RWPE2 (cell line): ENCODE measurements at places on chromosomes 2 and 18.

- DNase-seq = no peak
These were observed 69.9 kb downstream of the PMS1 start for GRCh38 chr2:189854187-189854586.

DNA sequence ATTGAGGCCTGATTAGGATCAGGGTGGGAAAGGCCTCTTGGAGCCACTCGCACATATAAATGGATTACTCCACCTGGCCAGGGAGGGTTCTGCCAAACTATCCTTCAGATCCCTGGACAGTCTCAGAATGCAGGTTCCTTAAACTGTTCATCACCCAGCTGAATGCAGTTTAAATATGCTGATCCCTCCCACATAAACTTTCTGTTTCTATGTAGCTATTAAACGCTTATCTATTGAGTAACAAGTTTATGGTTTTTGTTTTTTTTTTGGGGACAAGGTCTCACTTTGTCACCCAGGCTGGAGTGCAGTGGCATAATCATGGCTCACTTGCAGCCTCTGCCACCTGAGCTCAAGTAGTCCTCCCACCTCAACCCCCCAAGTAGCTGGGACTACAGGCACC is 1.9 kb downstream of the CAD start:
- DNase-seq = no peak

DNA sequence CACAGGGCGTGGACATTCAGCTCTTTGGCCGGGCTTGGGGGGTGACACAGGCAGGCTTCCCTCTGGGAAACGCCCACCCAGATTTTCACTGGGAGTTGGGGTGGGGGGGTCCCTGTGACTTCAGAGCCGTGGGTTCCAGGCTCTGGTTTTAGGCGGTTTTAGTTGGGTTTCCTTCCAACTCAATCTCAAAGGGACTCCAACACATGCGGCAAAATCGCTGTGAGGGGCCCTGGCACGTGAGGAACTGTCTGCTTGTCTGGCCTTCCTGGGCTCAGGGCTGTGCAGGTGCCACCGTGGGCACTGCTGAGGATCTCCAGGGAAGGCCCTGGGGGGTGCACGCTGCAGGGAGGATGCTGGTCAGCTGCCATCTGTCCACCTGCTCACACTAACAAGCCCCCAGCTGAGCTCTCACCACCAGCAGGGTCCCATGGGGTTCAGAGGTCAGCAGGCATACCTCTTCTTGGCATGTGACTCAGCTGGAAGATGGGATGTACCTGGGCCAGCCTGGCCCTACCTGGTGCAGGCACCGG is 11.7 kb downstream of the HS6ST1 start:
- peak; percentile 55 for DNase-seq

GRCh38 chr2:184371641-184372040 is 226.7 kb upstream of the ZNF804A start:
- no peak for DNase-seq

DNA sequence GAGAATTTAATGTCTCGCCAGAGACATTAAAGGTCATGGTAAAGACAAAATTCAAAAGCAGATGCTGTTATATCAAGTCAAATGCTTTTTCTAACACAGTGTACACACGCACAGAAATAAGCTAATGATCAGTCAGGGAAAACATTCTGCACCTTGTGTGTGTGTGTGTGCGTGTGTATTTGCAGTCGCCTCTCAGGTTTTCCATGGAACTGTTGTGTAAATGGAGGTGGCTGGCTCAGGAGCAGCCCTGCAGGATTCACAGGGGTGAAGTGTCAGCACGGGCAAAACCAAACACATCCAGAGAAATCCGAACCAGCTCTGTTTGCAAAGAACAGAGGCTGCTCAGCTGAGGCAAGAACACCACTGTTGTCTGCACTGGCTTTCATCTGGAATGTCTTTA is 76.2 kb upstream of the YWHAQ start:
- no peak for DNase-seq
